ENCODE measurements at places on chromosomes 1 and 21.

- DNase-seq: peak; percentile 41
These were observed 143.6 kb upstream of the WNT4 start for GRCh38 chr1:22286491-22286890.

DNA sequence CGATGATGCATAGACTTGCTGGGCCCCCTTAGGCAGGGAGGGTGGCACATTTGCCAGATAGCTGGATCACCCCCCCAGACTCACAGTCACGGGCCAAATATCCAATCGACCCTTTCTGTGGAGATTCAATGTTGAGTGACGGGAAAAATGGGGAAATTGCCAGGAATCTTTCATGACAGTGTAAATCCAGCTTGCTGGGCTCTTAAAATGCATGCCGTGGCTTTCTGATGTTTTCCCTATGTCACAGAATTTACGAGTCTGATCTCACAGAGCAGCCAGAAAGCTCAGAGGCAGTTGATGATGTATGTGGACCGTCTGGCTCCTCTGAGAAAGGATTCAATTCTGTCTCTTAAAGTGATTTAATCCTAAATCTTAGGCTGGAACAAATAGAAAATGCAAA, 150.1 kb upstream of the ZNF644 start:
- DNase-seq: no peak

DNA sequence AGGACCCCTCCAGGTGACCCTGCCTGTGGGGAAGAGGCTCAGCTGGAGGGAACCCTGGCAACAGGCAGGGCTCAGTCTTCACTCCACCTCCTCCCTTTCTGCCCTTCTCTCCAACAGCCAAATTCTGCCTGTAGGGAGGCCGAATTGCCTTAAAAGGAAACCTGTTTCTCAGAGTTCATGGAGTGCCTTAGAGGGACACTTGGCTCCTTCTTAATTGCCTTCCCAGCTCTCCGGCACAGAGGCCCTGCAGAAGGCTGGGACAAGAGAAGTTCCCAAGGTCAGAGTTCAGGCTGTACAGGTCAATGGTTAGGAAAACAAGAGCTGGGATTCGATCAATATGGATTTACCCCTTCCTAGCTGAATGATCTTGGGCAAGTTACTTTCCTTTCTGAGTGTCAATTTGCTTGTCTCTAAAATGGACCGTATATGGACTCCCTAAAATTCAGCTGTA, 6.2 kb downstream of the CSRP1 start:
- peak; percentile 70 for DNase-seq

GRCh38 chr1:923131-923990, at the start of gene SAMD11:
Gene SAMD11 (plus strand): TSS chr1:923923. CDS start chr1:924432, 509 bp downstream.
- DNase-seq: peak; percentile 83

DNA sequence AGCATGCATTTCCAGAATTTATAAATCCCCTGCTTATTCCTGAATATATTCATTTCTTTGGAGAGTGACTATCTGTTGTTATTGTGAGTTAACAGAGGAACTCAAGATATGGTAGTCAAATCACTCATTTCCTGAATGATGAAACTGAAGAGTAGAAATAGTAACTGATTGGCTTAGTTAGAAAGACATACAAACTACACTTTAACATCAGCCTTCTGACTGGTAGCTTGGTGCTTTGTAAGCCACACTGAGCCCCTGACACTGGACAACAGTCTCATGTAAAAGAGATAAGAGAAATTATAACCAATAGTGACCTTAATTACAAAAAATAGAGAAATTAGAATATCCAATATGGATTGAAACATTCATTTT, 4.8 kb downstream of the GBP7 start:
- DNase-seq: no peak

- DNase-seq: no peak
These were observed 35.3 kb upstream of the CACYBP start for GRCh38 chr1:174964261-174964971.

GRCh38 chr21:42232176-42232825, 13.4 kb downstream of the ABCG1 start:
- no peak for DNase-seq

- DNase-seq: no peak
These were observed 710.6 kb downstream of the MRPL39 start for GRCh38 chr21:24896735-24897124.

DNA sequence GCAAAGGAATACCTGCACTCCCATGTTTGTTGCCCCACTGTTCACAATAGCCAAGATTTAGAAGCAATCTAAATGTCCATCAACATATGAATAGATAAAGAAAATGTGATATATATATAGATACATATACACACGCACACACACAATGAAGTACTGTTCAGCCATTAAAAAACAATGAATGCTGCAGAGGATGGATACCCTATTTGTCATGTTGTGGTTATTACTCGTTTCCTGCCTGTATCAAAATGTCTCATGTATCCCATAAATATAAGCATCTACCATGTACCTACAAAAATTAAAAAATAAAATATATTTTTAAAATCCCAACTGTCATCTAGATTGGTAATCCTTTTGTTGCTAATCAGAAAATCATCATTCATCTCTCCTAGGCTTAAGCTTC, 634.8 kb upstream of the ADGRL2 start:
- DNase-seq: no peak

- no peak for DNase-seq
These were observed 7.7 kb downstream of the C1orf226 start for GRCh38 chr1:162389021-162389818.

DNA sequence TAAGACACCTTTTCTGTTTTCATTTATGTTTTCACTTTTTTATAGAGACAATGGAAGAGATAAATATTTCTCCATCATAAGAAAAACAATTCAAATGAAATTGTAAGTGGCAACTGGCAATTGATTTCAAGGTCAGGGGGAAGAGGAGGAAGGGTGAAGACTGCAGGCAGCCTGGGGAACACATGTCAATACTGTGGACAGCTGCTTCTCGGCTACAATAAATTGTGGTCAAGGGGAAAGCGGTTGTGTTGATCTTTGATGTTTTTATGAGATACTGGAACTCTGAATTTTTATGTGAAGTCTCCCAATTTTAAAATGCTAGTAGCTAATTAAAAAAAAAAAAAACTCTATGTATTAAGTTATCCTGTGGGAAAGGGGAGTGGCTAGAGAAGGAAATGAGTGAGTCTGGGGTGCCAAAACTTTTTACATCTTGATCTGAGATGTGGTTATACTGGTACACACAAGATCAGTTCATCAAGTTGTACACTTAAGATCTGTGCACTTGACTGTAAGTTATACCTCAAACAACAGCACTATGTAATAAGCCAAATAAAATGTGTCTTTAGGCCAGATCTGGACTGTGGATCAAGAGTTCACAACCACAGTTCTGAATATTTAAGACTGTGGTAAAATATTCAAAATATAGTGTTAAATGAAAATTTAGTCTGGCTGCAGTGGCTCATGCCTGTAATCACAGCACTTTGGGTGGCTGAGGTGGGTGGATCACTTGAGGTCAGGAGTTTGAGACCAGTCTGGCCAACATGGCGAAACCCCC, 18.0 kb downstream of the SSX2IP start:
- DNase-seq: no peak

DNA sequence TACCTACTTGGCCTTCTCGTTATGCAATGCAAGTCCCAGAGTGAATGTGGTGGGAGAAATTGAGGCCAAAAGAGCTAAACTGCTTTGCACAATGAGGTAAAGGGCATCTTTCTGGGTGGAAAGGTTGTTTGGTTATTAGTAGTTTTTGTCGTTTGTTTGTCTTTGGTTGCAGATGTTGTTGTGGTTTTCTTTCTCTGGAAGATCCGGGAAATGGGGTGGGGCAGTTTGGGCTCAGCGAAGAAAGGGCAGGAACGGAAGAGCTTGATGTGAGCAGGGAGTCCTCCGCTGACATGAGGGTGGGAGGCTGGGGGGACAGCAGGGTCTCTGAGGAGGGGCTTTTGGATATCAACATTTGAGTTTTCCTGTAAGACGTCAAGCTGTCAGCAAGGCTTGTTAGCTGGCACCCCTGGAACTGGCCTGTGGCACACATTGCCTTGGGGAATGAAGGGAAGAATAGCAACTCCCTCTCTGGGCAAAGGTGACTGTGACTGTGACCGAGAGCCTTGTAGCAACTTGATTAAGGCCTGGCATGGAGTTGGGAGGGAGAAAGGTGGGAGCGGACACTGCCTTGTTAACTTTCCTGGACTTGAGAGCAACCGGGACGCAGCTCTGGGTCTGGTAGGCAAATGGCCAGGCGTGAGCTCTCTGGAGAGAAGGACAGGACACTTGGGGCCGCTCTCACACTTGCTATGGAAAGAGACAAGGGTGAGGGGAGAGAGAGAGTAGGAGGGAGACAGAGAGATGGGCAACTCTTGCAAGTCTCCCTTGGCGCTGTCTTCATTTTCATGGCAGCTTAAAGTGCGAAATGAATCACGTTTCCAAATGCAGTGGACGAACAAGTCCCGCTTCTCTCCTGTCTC, 15.4 kb upstream of the OPRD1 start:
- no peak for DNase-seq

GRCh38 chr1:225762002-225762441, 15.6 kb upstream of the SRP9 start:
- DNase-seq: no peak

GRCh38 chr1:24643363-24644099, 429 bp downstream of the SRRM1 start:
- DNase-seq: peak; percentile 68

- no peak for DNase-seq
These were observed 32.1 kb upstream of the CHRM3 start for GRCh38 chr1:239354231-239354630.

DNA sequence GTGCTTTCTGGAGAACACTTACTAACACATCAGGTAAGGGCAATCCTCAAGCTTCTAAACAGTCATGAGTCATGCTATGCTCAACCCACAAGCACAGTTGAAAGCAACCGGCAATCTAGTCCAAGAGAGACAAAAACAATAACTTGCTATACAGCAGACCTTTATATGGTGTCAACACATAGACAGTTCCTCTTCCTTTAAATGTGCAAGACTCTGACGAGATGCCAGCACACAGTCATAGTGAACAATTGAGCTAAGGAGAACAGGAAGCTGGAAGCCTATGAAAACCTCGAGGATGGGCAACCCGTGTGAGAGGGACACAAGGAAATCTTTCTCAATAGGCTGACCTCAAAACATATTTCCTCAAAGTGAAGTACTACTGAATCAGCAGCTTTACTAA, 5.3 kb downstream of the ADIPOR1 start:
- no peak for DNase-seq

DNA sequence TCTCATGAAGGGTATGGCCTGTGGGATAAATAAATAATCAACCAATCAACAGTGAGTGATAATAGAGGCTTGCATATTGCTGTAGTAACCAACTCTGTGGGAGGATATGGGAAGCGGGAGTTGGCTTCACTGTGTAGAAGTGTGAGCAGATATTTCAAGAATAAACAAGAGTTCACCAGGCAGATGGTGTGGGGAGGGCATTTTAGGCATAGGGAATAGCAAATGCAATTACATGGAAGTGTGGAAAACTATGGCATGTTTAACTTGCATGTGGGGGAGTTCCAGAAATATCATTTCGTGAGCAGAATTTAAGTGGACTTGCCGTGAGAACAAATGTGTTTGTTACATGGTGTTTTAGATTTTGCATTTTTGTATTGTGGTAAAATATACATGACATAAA, 95.2 kb downstream of the SPATA46 start:
- DNase-seq: no peak

DNA sequence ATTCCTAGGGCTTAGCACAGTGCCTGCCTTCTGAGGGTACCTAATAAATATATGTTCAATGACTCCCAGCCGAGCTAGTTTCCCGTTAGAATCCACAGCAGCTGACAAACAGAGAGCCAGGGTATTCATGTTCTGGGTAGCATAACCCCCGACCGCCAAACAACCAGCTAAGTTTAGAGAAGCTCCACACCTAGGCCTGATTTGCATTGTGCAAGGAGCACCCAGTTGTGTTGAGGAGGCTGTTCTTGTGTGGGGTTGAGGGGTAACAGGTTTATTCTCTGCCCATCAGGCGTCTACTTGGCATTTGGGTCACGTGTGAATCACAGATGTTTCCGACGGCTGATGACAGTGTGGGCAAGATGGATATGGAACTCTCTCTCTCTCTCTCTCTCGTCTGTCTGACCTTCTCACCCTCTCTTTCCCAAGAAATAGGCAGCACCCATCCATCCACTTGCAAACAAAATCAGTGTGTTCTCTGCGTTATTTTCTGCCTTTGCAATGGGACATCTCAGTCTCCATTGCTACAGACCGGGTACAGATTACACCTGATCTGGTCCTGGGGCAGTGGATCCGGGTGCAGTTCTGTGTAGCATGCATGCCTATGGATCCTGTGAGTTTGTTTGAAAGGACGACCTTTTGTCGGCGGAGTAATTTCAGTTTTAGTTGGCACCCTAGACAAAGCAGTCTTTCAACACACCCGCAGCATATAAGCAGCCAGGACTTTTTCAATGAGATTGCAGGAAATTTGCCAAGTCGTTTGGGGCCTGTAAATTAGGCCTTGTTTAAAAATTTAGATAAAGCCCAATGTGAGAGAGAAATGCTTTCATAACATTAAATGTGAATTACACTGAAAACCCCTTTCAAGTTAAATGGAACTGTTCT, 29.4 kb downstream of the KAZN start:
- DNase-seq: no peak

DNA sequence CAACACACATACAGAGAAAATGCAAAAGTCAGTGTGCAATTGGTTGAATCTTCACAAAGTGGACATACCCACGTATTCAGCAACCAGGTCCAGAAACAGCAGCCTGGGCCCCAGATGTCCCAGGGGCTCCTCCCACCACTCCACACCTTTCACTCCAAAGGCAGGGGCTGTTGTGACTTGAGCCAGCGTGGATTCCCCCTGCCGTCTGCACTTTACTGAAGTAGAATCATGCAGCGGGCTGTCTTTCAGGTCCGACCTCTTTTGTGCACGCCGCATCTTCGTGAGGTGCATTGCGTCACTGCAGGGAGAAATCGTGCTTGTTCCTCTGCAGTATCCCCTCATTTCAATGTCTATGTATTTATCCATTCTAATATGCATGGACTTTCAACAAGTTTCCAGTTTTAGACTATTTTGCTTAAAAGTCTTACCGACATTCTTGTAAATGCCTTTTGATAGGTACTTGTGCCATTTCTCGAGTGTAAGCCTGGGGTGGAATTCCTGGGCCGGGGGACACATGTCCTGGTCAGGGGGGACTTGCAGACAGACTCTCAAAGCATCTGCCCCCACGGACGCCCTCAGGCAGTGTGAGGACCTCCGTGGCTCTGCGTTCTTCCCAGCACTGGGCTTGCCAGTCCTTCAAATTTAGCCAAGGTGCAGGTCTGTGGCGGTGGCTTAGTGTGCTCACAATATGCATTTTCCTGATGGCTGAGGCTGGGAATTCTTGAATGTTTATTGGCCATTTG, 29.3 kb upstream of the ACTRT2 start:
- DNase-seq: no peak

DNA sequence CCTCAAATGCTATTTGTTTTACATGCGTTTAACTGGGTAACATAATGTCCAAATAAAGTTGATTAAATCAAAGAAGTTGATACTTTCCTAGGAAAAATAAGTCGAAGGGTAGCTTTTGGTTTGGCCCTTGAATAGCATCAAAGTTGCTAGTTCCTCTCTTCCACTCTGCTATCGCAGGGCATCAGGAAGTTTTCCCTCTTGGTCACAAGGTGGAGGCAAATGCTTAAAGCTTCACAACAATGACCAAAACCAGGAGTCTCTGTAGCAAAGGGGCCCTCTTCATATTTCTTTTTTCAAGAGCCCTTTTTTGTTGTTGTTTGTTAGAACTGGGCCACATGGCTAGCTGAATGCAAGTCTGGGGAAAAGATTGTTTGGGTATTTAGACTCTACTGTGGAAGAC, 668.4 kb downstream of the KCNT2 start:
- no peak for DNase-seq

Measured in left lobe of liver (tissue), 2 donors.